ENCODE measurements at places on chromosomes 12 and 14. TPM values are rescaled to one million over a fixed set of nuclear protein-coding genes. Genes with fewer than 3 reads are reported as not detected.

- DNase-seq, result no peak
Observed at GRCh38 chr12:54412786-54413185, 6.3 kb downstream of the ITGA5 start.

DNA sequence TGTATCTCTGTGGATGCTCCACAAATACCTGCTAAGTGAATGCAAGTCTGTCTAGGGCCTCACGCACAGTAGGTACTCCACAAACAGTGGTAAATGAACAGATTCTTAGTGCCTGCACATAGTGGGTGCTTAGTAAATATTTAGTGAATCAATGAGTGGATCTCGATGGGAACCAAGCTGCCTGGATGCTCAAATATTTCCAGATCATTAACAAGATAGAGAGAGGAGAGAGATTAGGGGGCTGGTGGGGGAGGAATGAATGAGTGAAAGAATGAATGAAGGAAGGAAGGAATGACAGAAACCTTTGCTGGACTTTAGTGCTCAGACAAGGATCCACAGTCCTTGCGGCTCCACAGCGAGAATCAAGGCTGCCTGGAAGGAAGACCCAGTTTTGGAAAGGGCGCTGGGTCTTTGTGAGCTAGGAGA lies 118.2 kb downstream of the SCARB1 start:
- no peak for DNase-seq

Gene TAS2R31
- 1.0 TPM for total RNA-seq

DNA sequence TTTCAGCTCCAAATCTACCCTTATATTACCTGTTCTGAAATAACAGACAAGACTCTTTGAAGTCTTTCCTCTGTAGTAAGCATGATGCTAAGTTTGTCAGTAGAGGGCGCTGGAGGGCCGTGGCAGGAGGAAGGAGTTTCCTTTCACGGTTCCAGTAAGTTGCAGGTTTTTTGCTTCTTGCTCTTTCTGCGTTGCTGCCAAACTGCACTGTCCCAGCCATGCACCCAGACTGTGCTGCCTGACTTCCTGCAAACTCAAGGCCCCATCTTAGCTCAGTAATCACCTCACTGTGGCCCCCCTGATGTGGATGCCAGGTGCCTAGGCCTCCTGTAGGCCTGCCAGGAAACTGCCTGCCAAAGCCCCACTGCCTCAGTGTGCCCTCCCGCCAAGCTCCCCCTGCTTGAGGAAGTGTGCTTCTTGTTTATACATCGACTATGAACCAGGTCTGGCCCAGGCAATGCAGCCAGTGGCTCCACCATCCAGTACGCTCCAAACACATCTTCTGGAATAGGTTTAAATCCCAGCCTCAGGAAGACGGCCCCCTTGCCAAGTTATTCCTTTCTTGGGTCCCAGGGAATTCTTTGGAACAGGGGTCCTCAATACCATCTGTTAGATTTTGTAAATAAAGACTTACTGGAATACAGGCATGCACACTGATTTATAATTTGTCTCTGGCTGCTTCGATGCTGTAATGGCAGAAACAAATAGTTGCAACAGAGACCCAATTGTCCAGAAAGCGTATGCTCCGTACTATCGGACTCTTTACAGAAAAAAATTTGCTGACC lies 193.7 kb upstream of the LRIG3 start:
- DNase-seq, result peak; percentile 27

GRCh38 chr12:21354641-21355040 lies 18.1 kb upstream of the IAPP start:
- DNase-seq, result no peak

GRCh38 chr12:2752676-2753371 lies 41.9 kb upstream of the FKBP4 start:
- peak; percentile 75 for DNase-seq

DNA sequence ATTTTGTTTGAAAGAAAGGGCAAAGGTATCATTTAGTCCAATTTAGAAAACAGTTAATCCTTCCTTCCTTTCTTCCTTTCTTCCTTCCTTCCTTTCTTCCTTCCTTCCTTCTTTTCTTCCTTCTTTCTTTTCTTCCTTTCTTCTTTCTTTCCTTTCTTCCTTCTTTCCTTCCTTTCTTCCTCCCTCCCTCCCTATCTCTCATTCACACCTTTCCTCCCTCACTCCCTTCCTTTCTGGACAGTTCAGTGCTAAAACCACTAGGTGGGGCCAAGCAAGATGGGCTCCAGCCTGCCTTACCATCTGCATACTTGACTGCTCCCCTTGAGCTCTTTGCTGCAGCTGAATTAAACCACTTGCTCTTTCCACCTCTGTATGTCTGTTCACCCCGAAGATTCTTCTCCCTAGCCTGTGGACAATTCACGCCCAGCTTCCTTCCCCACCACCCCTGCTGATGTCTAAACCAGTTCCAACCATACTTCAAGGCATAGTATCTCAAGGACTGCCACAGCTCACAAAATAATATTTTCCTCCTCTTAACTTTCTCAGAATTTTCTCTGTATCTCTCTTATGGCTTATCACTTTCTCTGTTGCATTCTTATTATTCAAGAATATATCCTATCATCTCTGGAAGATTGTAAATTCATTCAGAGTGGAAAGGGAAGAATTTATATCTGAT lies 78.0 kb downstream of the DBX2 start:
- DNase-seq, result peak; percentile 25

DNA sequence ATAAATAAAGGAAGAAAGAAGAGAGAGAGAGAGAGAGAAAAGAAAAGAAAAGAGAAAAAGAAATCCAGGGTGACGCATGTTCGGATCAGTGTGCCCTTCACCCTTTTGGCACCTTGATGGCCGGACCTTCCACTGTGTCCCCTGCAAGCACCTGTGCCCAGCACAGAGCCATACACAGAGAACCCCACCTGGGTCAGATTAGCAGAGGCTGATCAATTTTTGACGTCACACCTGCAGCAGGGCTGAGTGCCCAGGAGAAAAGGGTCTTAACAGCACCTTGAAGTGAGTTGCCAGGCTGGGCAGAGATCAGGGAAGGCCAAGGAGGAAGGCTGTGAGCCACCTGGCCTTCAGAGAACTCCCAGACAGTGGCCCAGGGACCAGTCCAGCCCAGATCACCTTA lies 114.4 kb downstream of the CALM1 start:
- DNase-seq, result no peak

DNA sequence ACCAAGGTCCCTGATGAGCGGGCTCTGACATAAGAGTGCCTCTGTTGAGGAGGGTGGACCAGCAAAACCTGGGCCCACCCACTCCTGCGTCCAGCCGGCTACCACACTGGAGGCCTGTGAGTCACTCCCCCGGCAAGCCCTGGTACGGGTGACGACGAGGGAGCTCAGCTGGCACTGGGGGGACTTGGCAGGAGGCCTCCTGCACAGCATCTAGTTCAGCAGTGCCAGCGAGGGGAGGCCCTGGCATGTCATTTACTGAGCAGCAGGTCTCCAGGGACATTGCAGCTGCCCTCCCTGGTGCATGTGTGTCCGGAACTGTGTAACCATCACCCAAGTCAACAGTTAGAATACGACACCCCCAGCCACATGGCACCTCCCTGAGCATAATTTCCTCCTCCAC lies 24.4 kb downstream of the CD9 start:
- DNase-seq, result no peak

- DNase-seq, result no peak
Observed at GRCh38 chr14:53953828-53954550, 2.6 kb downstream of the BMP4 start.

Gene DENND5B
- 5.0 TPM for total RNA-seq

GRCh38 chr12:116113398-116114130 lies 163.9 kb downstream of the MED13L start:
- DNase-seq, result no peak

- DNase-seq, result no peak
Observed at GRCh38 chr12:11477110-11477509, 81.7 kb upstream of the PRB2 start.

Gene KLRK1
- total RNA-seq, result 0.09 TPM

Gene AQP5
- total RNA-seq, result not detected

Gene GCH1
- total RNA-seq, result 7.6 TPM

DNA sequence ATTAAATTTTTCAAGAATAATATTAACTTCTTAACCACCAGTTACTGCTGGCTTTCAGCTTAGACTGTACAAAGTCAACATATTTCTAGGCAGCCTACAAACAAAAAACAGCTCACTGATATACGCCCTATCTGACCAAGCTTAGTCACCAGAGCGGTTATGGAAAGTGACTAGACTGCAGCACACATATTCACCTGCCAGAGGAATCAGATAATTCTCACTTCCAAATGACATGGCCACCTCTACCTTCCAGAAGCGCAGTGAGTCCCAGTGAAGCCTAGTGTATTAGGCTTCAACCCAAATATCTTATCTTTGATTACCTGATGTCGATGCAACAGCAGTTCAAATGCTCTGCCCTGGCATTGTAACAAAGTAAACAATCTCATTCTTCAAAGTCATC lies 8.5 kb downstream of the STXBP6 start:
- DNase-seq, result no peak

DNA sequence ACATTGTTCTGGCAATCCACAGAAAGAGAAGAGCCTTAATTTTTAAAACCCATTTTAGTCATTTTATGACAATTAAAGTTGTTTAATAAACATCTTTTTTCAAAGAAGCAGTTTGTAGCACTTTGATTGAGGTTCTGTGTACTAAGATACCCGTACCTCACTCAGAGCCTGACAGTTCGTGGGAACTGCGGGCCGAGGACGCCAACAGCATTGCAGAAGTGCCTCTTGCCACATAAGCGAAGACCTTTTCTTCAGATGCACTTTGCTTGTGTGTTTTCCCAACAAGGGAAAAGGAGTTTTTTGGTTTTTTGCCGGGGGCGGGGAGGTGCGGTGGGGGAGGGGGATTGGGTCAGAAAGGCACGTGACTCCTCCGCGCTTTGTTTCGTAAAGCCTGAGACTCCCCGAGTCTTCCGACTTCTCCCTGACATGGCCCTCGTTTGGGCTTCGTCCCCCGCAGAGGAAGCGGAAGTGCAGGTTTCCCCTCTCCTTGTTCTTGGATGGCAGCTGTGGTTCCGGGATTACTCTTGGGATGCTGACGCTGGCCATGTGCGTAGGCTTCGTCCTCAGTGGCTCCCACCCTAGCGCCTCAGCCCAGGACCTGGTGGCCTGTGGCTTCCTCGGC lies 70.8 kb downstream of the WDR20 start:
- DNase-seq, result no peak
